Activated naive CD4-positive, alpha-beta T cell treated with anti-CD3 and anti-CD28 coated beads for 36 hours (primary cell): ENCODE measurements at places on chromosomes 7 and 10.

DNA sequence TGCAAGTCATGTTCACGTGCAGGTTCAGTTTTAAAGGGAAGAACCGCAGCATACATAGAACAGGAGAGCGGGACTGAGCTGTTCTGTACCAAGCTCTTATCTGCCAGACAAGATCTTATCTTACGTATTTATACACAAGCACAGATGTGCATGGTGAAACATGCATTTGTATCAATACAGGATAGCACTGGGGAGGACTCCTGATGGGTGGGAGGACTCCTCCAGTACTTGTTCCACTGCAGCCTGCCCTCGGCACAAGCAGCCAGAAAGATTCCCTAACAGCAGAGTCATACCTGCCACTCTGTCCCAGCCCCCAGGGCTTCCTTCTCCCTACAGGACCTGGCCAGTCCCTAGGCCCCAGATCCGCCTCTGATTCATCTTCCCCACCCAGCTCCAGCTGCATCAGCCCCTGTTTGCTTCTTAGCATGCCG lies 13.2 kb upstream of the PRKCQ start:
- peak; percentile 54 for DNase-seq

DNA sequence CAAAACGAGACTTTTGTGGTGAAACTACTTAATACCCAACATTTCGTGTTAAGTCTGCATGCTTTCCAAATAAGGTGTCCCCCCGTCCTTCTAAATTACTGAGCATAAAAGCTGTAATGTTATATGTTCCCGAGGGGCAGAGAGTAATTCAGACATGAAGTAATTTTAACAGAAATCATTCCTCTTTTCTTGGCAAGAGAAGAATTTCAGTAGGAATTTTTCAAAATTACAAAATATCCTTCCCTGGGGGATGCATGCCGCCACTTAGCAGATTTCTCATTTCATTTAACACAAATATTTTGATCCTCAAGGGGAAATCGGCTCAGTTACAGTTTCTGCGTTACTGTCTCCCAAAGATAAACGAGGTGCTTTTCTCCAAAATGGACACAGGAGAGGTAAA lies 213.2 kb upstream of the RHOBTB1 start:
- DNase-seq = no peak

DNA sequence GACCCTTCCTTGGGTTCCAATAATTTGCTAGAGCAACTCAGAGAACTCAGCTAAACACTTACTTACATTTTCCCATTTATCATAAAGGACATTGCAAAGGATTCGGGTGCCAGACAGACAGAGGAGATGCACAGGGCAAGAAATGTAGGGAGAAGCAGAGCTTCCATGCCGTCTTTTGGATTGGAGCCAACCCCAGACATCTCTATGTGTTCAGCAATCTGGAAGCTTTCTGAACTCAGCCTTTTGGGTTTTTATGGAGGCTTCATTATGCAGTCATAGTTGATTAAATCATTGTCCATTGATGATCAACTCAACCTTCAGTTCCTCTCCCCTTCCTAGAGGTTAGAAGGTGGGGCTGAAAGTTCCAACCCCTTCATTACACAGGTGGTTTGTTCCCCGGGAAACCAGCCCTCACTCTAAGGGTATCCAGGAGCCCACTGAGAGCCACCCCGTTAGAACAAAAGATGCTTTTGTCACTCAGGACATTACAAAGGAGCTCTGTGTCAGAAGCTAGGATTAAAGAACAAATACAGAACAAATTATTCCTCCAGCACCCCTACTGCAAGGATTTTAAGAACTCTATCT lies 211.9 kb upstream of the VSTM2A start:
- no peak for DNase-seq

DNA sequence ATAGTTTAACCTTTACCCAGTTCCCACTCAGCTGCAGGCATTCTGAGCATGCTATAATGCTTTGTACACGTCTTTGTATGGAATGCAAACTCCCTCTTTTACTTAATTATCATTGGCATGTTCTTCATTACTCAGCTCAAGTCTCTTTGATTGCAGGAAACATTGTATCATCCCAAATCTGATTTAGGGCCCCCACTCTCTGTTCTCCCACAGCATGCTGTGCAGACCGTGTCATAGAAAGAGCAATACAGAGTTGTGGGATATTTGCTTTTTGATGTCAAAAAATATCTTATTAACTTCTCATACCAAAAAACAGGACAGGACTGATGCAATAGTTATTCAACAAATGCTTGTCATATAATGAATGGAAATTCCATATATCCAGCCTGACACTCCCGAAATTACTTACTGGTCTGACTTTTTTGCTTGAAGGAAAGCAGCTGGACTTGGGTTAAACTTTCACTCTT lies 1081.5 kb upstream of the C7orf33 start:
- DNase-seq = no peak

DNA sequence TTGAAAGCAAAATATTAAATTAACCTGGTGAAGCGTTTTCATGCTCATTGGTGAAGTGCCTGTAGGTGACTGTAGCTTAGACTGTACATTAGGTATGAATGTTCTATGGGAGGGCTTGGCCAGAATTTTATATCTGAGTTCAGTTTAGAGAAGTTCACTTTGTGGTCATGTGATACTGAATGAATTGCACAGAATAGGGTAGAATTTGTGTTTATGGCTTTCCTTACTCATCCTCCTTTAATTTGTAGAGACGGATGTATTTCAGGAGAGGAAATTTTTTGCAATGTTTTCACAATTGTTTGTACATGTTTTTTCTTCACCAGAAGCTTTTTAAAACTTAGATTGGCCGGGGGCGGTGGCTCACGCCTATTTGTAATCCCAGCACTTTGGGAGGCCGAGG lies 32.3 kb downstream of the REEP3 start:
- DNase-seq = no peak

DNA sequence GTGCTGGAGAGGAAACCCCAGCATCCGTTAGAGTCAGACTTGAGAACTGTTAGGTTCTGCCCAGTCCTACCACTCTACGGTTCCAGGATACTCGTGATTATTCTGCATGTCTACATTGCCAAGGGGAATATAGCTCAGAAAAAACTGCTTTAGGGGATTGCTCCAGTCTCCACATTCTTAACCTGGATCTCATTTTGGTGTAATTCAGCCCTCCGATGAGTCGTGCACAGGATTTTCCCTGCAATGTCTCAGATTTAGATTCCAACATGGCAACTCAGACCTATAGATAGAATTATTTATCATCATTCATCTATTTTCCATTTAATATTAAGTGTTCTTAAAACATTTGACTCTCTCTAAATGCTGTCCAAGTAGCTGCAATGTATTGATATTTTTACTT lies 121.1 kb upstream of the ZEB1 start:
- no peak for DNase-seq

- peak; percentile 15 for DNase-seq
Observed at GRCh38 chr7:86932038-86932512, 127.4 kb downstream of the ELAPOR2 start.

DNA sequence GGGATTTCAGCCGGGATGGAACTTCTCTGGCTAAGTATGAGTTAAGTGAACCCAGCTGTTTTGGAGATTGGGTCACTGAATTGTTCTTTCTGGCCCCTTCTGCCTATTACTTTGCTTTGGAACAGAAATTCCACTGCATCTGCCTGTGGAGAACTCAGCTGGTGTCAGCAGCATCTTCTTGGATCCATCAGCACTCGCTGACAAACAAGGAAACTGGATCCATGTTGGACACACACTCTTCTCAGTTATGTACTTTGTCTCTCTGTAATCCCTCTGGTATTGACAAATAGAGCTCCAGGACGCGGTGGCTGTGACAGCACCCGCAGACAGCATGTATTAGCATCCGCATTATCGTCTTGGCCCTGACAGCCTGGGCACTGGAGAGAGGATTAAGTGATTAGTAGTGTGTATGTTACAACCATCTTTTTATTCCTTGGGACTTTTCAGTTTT lies 73.0 kb upstream of the BMPER start:
- DNase-seq = no peak
